ENCODE measurements at places on chromosomes 3 and 15.

DNA sequence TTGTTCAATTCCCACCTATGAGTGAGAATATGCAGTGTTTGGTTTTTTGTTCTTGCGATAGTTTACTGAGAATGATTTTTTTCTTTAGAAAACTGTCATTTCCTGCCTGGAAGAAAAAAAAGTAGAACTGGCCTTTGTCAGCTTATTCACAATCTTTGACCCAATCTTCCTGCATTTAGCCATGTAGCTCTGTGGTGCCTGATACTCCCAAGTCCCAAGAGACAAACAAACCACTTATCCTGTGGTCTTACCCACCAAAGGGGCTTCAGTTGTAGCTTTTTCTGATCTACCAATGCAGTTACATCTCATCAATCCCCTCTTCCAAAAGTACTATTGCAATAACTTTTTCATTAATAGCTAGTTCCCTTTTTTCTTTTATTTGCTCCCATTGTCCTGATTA lies 444.6 kb downstream of the GRM7 start:
- no peak for DNase-seq

GRCh38 chr15:61195116-61196002 lies 33.7 kb downstream of the RORA start:
- DNase-seq, result peak; percentile 49

GRCh38 chr3:87336761-87337160 lies 60.4 kb upstream of the POU1F1 start:
- DNase-seq, result peak; percentile 55

GRCh38 chr3:188194332-188194731 lies 40.4 kb downstream of the LPP start:
- DNase-seq, result peak; percentile 72

- peak; percentile 78 for DNase-seq
These were observed 546.1 kb downstream of the NTRK3 start for GRCh38 chr15:87710406-87710805.

DNA sequence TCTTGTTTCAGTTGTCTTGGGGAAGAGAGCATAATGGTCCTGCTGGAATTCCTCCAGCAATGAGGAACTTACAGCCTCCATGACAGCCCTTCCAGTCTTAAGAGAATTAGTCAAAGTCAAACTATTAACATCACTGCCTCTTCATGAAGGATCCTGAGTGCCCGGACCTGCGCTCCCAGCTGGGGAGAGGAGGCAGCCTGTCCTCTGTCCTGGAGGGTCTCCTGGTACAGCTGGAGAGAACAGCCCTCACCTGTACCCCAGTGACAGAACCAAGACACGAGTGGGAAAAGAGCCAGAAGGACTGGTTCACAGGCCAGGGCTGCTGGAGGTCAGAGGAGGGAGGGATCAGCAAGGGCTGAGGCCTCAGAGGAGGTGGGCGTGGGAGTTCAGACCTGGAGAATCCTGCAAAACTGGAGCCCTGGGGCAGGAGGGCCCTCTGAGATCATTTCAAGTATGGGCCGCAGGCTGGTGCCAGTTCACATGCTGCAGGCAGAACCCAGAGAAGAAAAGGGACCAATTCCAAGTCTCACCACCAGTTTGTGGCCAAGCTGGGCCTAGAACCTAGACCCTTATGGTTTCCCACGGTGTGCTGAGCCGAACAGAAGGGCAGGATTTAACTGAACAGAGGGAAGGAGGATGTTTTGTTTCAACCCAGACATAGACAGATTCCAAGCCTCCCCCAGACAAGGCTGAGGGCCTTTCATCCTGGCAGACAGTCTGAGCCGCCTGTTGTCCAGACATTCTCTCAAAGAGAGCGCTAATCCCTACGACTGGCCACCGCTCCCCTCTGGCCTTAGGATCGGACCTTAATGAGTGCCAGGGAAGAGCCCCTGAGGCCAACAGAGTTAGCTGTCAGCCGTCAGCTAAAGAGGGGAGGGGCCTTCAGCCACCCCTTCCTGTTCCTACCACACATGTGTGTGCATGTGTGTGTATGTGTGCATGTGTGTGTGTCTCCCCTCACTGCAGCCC lies 18.2 kb downstream of the LOXL1 start:
- no peak for DNase-seq

DNA sequence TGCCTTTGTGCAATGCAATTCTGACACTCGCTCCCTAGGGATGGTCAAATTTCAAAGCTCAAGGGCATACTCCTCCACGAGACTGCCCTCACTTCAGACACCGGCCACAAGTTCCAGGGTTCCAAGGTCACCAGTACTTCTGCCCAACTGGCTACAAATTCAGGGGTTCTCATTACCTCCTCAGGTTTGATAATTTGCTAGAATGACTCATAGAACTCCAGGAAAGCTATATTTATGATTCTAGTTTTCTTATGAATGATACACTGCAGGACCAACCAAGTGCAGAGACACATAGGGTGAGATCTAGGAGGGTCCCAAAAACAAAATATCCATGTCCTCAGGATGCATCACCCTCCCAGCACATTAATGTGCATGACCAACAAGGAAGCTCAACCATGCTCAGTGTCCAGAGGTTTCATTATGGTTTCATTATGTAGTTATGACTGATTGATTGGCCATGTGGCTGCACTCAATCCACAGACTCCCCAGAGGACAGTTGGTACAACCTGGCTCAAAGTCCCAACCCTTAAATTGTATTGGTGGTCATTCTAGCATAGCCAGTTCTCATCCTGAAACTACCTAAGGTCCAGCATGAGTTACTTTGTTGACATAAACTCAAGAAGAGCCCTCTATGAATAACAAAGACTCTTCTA lies 170.4 kb upstream of the LRRN1 start:
- no peak for DNase-seq

GRCh38 chr3:65027335-65027734 lies 339.5 kb upstream of the ADAMTS9 start:
- no peak for DNase-seq

DNA sequence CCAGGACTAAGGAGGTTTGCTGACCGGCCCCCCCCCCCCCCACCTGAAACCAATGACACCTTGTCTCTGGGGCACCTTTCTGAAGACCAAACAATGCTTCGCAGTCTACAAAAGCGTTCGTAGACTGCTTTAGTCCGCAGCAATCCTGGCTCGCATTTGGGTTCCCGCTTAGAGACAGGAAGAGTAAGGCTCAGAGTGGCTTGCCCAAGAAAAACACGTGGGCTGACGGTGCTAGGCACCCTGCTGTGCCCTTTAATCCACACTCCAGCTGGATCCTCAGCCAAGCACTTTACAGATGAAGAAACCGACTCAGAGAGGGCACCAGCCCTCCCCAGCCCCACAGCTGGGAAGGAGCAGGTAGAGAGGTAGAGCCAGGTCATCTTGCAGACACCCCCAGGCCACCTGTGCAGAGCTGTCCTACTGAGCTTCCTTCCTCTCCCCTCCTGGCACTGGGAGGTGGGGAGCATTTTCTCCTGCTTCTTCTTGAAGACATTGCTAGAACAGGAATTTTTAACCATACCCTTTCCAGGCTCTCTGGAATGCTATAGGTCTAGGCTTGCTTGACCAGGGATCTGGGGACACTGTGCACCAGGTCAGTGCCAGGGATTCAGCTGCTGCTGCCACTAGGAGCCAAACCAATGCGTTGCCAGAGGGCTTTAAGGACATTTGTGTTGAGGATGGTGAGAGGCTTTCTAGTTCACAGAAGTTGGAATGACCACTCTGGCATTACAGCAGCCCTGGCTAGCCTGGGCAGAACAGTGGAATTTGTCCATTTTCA lies 1.0 kb upstream of the KLF15 start:
- no peak for DNase-seq

GRCh38 chr3:107346564-107346963 lies 30.7 kb upstream of the CCDC54 start:
- no peak for DNase-seq

GRCh38 chr3:50157827-50158529 lies 2.9 kb downstream of the SEMA3F start:
- no peak for DNase-seq

- no peak for DNase-seq
These were observed 79.3 kb downstream of the RPL22L1 start for GRCh38 chr3:170790647-170791046.

- peak; percentile 54 for DNase-seq
These were observed 11.7 kb downstream of the PXYLP1 start for GRCh38 chr3:141243271-141243707.

GRCh38 chr15:63395730-63396151 lies 14.1 kb upstream of the CA12 start:
- no peak for DNase-seq

- DNase-seq, result peak; percentile 26
These were observed 56.1 kb upstream of the PIAS1 start for GRCh38 chr15:67997996-67998395.

DNA sequence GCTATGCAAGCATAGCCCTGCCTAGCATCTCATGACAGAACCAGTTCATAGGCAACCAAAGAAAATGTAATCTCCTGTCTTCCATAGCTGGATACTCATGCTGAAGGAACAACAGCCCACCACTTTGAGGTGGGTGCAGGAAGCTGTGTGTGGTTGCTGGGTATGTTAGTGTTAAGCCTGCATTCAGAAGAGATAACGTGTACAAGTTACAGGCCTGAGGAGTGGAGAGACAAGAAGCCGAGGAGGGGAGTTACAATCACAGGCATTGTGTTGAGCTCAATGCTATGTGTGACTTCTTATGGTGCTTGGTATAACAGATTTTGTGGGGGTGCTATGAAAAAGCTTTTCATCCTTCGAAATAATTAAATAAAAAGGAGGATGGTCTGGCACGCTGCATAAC lies 42.8 kb upstream of the SECISBP2L start:
- DNase-seq, result peak; percentile 39

- DNase-seq, result no peak
These were observed 42.5 kb downstream of the GLB1 start for GRCh38 chr3:33054100-33055092.

DNA sequence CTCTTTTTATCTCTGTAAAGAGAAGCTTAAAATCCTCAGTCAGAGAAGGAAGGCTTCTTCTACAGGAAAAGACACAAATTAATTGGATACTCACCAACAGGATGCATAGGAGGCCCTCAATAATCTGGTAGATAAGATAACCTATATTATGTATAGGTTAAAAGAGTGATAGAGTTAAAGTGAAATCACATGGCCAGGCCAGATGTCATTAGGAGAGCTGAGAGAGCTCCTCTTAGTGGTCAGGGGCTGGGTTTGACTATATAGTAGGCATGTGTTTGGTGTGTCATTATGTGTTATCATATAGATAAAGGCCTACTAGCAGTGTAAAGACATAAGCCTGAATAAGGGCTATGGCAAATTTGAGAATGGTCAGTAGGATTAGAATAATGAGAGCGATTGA lies 479.3 kb downstream of the EPHA3 start:
- DNase-seq, result no peak

GRCh38 chr15:89003865-89004725 lies 84.2 kb upstream of the ABHD2 start:
- peak; percentile 35 for DNase-seq

GRCh38 chr3:138355071-138355470 lies 6.7 kb downstream of the MRAS start:
- DNase-seq, result no peak

DNA sequence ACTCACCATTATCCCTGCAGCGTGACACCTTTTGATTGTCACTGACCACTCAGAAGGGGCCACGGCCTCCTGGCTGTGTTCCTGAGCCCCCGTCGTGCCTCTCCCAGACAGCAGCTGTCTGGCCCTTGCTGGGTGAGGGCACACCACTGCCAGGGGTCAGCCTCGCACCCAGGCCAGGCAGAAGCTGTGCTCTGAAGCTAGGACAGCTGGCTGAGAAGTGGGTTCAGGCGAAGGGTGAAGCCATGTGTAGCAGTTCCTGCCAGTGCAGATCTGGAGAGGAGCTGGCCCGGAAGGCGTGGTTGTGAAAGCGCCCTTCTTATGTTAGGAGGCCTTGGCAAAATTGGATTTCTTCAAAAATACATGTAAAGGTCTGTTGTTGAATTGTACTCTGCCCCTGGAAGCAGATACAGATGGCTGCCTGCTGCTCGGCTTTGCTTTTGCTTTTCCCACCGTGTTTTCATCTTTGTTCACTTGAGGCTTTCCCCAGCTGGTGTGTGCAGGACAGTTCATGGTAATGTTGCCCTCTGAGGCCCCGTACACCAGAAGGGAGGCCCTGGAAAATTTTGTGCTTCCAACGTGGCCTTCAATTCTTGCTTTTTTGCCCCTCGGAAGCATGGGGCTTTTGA lies 49.1 kb downstream of the KLHL25 start:
- no peak for DNase-seq

- peak; percentile 96 for DNase-seq
These were observed 6.7 kb downstream of the TNFSF10 start for GRCh38 chr3:172516318-172517214.

- no peak for DNase-seq
These were observed 37.3 kb upstream of the TNIK start for GRCh38 chr3:171497468-171497867.

- DNase-seq, result no peak
These were observed 54.0 kb downstream of the CHCHD6 start for GRCh38 chr3:126758026-126758425.

- DNase-seq, result peak; percentile 18
These were observed 30.2 kb upstream of the LCTL start for GRCh38 chr15:66595931-66596545.

- peak; percentile 79 for DNase-seq
These were observed 3.2 kb downstream of the RTP3 start for GRCh38 chr3:46500656-46501635.

- DNase-seq, result no peak
These were observed 209.0 kb downstream of the LRRN1 start for GRCh38 chr3:4008205-4008604.

- DNase-seq, result peak; percentile 75
These were observed 82.8 kb downstream of the PPARG start for GRCh38 chr3:12371525-12372140.

- no peak for DNase-seq
These were observed 88.4 kb upstream of the OXTR start for GRCh38 chr3:8857720-8858367.

DNA sequence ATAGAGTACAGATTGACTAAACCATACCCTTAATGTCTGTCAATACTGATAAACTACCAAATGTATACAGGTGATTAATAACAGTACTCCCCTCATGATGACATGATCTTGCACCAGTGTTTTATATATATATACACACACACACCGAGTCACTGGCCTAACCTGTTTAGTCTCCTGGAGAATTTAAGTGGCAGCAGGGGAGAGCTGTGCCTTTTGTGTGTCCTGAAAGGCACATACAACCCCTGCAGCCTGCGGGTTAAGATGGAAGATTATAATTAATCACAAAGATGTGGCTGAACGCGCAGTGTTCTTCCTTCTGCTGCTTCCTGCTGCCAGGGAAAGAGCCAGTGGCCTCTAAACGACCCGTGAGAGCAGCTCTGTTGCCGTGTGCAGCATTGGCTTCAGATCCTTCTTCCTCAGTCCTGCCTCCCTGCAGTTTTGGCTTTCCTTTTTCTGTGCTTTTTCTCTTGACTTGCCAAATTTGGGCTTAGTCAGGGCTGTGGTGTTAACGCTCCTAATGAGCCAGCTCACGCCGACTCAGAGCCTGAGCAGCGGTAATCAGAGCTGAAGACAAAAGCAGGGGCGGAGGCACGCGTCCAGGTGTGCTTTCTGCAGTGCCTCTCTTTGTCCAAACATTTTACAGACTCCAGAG lies 42.5 kb upstream of the UBE3A start:
- no peak for DNase-seq

GRCh38 chr3:73060302-73060723 lies 1.1 kb upstream of the EBLN2 start:
- no peak for DNase-seq

GRCh38 chr3:188243124-188243795 lies 89.3 kb downstream of the LPP start:
- DNase-seq, result peak; percentile 73

Measured in RPMI7951 (cell line).